ENCODE measurements at places on chromosomes 7 and 10.
A peak's percentile ranks its signal among the peaks of the same experiment; 100 is the strongest.

DNA sequence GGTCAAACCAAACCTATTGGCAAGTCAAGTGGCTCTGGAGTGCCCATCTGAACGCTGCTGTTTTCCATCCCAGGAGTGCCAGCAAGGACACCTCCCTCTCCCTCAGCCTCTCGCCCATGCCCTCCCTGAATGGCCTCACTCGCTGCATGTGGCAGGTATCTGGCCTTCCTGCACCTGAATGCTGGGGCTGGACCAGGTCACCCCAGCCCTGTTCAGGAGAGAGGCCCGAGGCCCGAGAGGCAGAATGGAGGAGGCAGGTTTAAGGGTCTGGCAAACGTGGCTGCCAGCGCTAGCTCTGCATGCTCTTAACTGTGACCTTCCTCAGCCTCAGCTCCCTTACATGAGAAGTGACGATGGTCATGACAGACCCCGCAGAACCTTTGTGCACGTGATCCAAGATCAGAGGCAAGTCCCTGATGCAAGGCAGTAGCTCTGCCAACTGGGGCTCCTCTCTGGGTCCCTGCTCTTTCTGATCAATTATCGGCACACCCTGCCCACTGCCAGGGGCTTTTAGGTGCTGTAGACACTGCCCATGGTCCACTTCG, 295.7 kb upstream of the ZMIZ1 start:
- DNase-seq = no peak

- DNase-seq = no peak
Measured at GRCh38 chr10:126392469-126392868, 4.2 kb upstream of the ADAM12 start.

DNA sequence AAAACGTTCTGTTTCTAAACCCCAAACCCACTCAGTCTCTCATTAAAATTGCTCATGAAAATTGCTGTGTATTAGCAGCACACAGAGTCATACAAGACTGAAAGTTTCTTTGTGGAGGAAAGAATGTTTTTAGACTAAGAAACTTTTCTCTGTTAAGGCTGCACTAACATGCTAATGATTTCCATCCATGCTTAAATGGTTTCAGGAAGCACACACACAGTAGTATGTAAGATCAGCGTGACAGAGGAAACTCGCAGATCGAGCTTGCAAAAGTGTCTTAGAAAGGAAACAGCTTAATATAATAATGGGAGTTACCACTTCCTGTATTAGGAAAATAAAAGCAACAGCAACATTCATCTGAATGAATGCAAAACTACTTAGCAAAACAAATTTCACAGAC, 112.7 kb downstream of the ICA1 start:
- peak; percentile 9 for DNase-seq

DNA sequence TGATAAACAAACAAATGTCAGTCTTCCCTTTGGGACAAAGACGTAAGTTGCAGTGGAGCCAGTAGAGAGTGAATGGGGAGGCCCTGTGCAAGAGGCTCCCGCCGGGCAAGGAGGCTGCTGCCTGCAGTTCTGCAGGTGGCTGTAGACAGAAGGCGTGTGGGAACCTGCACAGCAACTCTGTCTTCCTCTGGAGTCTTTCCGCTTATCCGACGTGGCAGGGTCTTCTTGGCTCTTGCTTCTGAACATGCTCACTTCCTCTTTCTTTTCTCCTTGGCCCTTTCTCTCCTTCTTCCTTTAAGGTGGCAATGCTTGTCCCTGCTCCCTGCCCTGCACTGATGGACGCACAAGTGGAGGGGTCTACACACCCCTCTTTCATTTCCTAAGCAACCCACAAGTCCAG, 122.5 kb downstream of the HIPK2 start:
- DNase-seq = no peak

DNA sequence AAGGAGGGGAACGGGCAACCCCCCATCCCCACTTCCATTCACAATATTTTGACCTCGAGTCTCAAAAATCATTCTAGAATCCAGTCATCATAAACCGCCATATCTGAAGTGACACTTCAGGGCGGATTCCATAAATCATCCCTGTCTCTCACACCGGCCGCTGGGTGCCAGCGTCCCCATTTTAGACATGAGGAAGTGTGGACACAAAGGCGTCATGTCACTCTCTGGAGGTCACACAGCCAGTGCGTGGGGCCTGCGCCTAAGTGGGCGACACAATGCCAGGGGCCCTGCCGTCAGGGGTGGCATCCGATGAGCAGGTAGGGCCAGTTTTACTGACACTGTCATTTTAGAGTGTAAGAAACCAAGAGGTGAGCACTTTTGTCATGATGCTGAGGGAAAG, 19.5 kb downstream of the KCNH2 start:
- DNase-seq = no peak

- DNase-seq = no peak
Measured at GRCh38 chr7:148615085-148615730, 24.6 kb downstream of the C7orf33 start.

- DNase-seq = no peak
Measured at GRCh38 chr10:96275685-96276418, 4.5 kb upstream of the BLNK start.

GRCh38 chr7:127588697-127589482, 679 bp downstream of the ARF5 start:
- DNase-seq = peak; percentile 70

DNA sequence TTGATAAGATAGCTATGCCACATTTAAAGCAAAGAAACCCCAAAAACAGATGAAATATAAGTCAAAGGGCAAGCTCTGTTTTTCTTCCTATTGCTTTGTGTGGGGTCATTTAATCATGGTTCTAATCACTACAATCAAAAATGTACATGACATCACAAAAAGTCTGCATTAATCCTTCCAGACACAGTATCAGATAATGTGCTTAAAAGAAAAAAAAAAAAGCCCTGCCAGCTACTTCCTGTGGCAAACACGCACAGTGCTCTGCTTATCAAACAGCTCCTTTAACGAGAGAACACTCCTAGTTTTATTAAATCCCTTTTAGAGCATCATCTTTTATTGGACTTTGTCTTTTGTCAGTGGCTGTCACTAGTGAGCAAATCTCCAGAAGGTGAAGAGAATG, 1005.8 kb downstream of the GATA3 start:
- DNase-seq = no peak

GRCh38 chr10:62388328-62388727, 14.2 kb downstream of the ZNF365 start:
- no peak for DNase-seq

Measured in EL (cell line).